A549 treated with dexamethasone at 1 μM for 4 hours (cell line): ENCODE measurements at places on chromosomes 7 and 10. TPM values are rescaled to one million over a fixed set of nuclear protein-coding genes. Genes with fewer than 3 reads are reported as not detected.

Gene GNG11
- 30.2 to 35.2 TPM (median 32.2 TPM) in 5 replicates for total RNA-seq

Gene CLCN1
- total RNA-seq, result 0.03 to 0.06 TPM (median 0.05 TPM) in 3 of 5 replicates, not detected in the others

Gene JCAD
- 20.7 to 26.0 TPM (median 23.9 TPM) in 5 replicates for total RNA-seq

Gene ACHE
- total RNA-seq, result 1.6 to 3.3 TPM (median 2.6 TPM) in 5 replicates

Gene AKR1B15
- 32.2 to 43.4 TPM (median 40.3 TPM) in 5 replicates for total RNA-seq

Gene STEAP1
- 15.0 to 17.6 TPM (median 16.8 TPM) in 5 replicates for total RNA-seq

Gene FAM221A
- 0.25 to 0.67 TPM (median 0.34 TPM) in 5 replicates for total RNA-seq

Gene ZNF680
- total RNA-seq, result 1.7 to 2.9 TPM (median 1.8 TPM) in 5 replicates

Gene RARRES2
- 0.28 TPM in 1 of 5 replicates, not detected in the others for total RNA-seq

Gene NUTM2B
- total RNA-seq, result 0.23 to 0.43 TPM (median 0.32 TPM) in 5 replicates

Gene TNKS2
- 16.6 to 23.9 TPM (median 21.5 TPM) in 5 replicates for total RNA-seq

Gene PIK3AP1
- total RNA-seq, result 0.50 to 0.84 TPM (median 0.57 TPM) in 5 replicates

Gene EN2
- total RNA-seq, result 0.61 to 1.1 TPM (median 0.90 TPM) in 5 replicates

Gene SPAM1
- total RNA-seq, result not detected in 5 replicates

Gene PRSS37
- not detected in 5 replicates for total RNA-seq

Gene SEC61A2
- 11.4 to 12.7 TPM (median 12.0 TPM) in 5 replicates for total RNA-seq

Gene TMEM273
- not detected in 5 replicates for total RNA-seq
